ENCODE measurements at places on chromosomes 6 and 20.

DNA sequence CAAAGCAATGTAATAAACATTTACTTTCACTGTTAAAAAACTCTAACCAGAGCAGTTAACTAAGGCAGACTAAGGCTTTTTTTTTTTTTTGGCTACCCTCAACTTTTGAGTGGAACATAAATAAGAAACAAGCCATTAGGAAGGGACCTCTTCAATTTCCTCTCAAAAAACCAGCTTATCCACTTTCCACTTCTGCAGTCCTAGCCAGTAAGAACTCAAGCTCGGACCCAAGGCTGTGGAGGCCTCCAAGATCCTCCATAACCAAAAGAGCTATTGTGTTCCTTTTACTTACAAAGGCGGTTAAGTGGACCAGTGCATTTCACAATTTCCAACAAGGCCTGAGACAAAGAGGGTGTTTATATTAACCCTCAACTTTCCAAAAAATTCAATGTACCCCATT is 5.3 kb downstream of the KCNK5 start:
- no peak for DNase-seq

DNA sequence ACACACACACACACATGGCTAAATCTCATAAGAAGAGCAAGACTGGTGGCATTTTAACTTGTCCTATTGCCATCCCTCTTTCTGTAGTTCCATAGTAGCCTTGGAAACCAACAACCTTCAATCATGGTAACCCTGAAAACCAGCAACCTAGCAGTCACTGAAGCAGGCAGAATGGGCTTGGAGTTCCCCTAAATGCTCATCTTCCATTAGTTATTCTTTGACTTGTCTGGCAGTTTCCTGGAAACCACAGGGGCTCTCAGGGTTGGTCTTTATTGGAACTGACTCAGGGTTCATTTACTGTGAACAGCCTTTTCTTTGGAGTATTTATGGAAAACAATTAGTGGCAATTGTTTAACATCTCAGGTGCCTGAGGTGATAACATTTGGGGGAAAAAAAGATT is 19.4 kb upstream of the BRPF3 start:
- DNase-seq: no peak

DNA sequence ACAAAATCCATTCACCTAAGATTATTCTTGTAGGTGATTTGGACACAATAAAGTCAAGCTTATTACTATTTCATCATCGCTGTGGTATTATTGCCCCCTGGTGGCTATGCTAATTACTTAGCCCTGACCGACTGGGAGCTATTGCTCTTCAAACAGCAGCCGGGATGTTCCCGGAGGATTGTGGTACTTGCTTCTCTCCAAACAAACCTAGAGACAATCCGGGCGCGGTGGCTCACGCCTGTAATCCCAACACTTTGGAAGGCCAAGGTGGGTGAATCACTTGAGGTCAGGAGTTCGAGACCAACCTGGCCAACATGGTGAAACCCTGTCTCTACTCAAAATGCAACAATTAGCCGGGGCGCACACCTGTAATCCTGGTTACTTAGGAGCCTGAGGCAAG is 15.4 kb upstream of the STMND1 start:
- peak; percentile 49 for DNase-seq

- no peak for DNase-seq
These were observed 117.5 kb upstream of the KCNQ5 start for GRCh38 chr6:72504406-72504805.

GRCh38 chr6:604579-604978 is 52.3 kb downstream of the HUS1B start:
- DNase-seq: no peak

DNA sequence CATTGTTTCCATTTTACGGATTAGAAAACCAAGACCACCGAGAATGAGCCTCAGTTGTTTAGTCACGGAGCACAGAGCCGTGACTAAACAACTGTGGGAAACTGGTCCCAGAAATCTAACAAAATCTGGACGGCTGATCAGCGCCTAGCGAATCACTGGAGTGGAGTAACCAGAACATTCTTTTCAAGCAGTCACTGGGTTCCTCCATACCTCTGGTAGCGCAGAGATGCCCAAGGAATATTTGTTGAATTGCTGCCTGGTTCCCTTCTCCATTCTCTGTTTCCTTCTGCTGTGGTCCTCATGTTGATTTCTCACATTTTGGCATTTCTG is 62.0 kb downstream of the GPX5 start:
- peak; percentile 33 for DNase-seq

GRCh38 chr20:20083807-20084206 is 31.5 kb downstream of the CFAP61 start:
- peak; percentile 11 for DNase-seq

DNA sequence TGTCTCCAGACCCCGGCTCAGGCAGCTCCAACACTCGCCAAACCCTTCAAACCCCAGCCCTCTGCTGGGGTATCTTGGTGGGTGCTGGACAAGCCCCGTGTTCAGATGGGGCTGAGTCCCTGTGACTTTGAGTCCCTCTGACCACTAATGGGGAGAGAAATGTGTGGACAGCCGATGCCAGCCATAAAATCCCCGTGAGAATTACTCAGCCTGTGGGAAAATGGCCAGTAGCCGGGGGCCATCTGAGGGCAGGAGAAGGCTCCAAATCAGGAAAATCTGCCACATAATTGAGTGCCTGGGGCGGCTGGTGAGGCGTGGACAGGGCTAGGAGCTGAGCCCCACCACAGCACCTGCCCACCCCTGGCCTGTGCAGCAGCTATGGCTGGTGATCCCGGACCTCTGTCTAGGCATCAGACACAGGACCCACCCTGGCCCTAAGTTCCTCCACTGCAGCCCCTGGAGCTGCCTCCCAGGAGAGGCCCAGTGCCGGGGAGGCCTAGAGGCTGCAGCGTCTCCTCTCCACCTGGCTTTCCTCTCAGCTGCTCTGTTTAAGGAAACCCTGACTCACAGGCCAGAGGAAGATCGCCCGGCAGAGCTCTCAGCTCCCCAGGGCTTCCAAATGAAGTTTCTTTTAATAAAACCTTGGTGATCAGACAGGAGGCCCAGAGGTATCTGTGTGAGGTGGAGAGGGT is 53.7 kb upstream of the SLCO4A1 start:
- peak; percentile 19 for DNase-seq

DNA sequence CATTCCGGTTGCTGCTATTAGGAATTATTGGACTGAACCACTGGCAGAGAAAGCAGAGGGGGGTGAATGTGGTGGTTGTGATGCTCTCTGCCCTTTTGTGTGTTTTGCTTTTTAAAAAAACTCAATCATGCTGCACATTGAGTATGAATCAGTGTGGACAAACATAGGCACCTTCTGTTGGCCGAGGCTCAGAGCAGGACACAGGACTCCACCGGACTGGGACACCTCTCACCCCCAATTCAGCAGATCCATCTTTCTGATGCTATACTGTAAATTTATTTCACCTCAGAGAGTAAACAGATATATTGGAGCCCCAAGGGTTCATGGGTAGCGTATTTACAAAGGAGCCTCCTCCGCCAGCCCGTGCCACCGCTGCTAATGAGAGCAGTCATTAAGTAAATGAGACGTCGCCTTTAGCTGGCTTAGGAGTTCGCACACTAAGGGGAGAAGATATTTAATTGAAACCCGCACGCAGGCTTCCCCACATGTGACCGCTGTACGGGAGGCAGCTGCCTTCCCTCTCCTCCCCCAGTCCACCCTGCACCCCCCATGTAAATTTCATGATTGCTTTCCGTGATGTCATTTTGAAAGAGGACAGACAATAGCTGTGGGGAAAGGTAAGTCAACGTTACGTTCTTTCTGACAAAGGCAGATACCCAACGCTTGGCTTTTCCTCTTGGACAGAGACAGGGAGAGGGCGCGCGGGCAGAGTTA is at the start of gene MYT1:
Gene MYT1, plus strand, starts transcription at position 330 of the 714 bp plus-strand sequence. CDS start 34,410 bp downstream, outside the sequence.
- no peak for DNase-seq

DNA sequence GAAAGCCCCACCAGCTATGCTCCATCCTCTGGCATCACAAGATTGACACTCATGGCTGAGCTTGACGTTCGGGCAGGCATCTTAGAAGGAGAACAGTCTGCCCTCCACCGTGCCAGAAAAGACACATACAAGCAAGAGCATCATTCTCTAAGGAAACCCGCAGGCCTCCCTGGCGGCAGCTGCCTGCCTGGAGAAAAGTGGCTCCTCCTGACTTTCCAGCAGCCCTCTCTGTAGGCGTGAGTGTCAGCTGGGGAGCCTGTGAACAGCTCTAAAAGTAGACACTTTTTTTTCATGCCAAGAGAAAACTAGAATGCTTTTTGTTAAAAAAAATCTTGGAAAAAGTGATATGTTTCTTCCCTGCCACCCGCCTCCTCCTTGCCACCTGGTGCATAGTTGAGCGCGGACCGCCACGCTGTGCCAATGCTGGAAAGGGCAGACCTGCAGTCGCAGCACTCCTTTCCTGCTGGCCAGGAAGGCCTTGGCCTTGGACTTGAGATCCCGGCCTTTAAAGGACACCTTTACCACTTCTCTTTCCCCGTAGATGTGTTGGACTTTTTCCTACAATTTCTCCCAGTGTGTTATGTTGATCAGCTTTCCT is 29.7 kb upstream of the INSM1 start:
- no peak for DNase-seq

GRCh38 chr6:16754274-16754673 is 7.0 kb downstream of the ATXN1 start:
- no peak for DNase-seq

- peak; percentile 32 for DNase-seq
These were observed 91.9 kb downstream of the RFPL4B start for GRCh38 chr6:112439010-112439409.

- DNase-seq: no peak
These were observed 29.6 kb upstream of the VEGFA start for GRCh38 chr6:43740321-43740960.

GRCh38 chr6:158439255-158439654 is 120.6 kb upstream of the TMEM181 start:
- DNase-seq: no peak

DNA sequence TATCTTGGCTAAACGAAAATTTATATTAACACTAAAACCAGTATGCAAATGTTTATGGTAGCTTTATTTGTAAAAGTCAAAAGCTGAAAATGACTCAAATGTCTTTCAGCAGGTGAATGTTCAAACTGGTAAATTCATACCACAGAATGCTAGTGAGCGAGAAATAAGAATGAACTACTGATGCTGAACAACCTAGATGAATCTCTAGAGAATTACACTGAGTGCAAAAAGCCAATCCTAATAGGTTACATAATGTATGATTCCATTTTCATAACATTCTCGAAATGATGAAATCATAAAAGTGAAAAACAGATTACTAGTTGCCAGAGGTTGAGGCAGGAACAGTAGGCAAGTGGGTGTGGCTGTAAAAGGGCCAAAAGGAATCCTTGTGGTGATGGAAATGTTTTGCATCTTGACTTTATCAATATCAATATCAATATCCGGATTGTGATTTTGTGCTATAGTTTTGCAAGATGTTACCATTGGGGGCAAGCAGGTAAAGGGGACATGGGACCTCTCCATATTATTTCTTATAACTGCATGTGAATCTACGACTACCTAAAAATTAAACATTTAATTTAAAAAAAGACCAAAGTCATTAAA is 26.1 kb downstream of the ZNF311 start:
- DNase-seq: no peak

DNA sequence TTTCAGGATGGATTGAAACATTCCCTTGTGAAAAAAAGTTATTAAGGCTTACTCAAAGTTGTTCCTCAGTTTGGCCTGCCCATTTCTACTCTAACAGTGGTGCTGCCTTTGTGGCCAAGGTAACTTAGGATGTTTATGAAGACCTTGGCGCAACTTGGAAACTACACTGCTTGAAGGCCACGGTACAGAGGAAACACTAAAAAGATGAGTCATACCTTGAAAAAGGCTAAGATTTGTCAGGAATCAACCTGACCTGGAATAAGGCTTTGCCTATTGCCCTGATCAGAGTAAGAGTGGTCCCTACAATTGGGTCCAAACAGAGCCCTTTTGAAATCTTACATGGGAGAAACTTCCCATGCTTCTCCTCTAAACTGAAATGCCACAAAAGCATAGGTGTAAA is 119.9 kb upstream of the MOCS1 start:
- no peak for DNase-seq

- no peak for DNase-seq
These were observed 67.7 kb downstream of the RPP40 start for GRCh38 chr6:4935975-4936680.

- peak; percentile 6 for DNase-seq
These were observed 213.8 kb upstream of the CST7 start for GRCh38 chr20:24735263-24735662.

DNA sequence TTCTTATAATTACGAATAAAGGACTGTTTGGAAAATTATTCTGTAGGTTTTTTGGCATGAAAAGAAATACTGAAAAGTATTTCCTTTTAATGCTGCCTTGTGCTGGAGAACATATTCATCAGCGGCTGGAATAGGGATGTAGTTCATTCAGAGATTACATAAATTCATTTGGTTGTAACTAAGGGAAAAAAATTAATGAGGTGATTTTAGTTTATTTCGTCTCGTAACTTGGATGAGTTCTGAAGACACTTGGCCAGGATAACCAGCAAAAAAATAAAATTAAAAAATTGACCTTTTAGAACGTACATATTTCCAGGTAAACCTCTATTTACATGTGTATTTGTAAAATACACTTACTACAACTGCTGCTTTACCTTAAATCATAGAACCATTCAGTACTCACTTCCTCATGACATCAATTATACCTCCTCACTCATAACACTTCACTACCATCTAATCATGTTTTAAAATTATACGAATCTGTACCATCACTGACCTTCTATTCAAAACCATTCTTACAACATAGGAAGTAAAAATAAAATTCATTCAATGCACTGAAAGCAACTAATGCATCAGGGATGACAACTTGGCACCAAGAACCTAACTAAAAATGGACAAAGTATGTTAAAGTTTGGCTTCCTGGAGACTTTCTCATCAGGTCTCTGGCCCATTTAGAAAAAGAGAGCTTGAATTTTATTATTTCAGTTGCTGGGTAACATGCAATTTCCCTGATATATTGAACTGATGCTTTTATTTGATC is 17.2 kb downstream of the KLHL31 start:
- peak; percentile 29 for DNase-seq

- no peak for DNase-seq
These were observed 183.2 kb downstream of the TINAG start for GRCh38 chr6:54491431-54491830.

DNA sequence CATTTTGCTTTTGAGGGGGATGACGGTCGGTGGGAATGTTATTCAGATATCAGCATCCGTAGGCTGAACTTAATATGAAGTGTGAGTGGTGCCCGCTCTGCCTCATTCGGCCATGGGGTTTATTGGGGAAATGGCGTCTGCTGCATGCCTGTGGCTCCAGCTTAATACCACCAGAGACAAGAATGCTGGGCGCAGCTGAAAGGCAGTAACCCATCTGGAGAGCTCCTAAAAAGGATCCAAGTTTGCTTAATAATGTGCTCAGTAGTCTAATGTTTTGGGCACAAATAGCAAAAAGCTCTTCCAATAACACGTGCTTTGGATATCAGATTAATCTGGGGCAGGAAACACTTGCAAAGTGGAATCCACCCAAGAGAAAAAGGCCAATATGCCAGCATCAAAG is 273.0 kb upstream of the TAB2 start:
- no peak for DNase-seq

- DNase-seq: no peak
These were observed 5.8 kb downstream of the TXNDC5 start for GRCh38 chr6:7904654-7905319.

- no peak for DNase-seq
These were observed 54.1 kb downstream of the CTCFL start for GRCh38 chr20:57470666-57471495.

GRCh38 chr20:57330998-57331397 is 1.4 kb downstream of the SPO11 start:
- no peak for DNase-seq

Measured in astrocyte (in vitro differentiated cells and primary cell).